ENCODE measurements at places on chromosomes 3 and 15.
A peak's percentile ranks its signal among the peaks of the same experiment; 100 is the strongest.

DNA sequence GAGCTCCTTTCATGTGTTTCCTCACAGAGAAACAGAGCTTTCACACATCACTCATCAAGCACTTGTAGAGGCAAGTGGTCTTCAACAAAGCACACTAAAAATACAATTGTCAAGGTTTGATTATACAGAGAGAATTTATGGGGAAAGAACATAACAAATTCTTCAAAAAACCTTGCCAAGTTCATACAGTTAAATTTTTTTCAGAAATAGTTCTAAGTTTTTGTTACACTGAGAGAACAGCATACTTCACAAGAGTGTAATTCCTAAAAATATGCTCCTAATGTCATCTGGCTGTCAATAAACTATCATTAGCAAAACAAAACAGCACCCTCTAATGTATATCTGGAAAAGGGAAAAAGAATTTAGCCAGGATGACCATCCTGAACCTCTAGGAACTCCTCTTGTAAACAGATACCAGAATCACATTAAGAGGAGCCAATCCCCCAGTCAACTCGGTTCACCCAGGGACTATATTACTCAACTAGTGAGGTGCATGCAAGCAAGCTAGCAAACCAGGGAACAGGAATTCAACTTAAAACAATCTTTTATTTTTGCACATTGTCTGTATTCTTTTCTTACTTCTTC lies 63.3 kb downstream of the RAD18 start:
- no peak for DNase-seq

DNA sequence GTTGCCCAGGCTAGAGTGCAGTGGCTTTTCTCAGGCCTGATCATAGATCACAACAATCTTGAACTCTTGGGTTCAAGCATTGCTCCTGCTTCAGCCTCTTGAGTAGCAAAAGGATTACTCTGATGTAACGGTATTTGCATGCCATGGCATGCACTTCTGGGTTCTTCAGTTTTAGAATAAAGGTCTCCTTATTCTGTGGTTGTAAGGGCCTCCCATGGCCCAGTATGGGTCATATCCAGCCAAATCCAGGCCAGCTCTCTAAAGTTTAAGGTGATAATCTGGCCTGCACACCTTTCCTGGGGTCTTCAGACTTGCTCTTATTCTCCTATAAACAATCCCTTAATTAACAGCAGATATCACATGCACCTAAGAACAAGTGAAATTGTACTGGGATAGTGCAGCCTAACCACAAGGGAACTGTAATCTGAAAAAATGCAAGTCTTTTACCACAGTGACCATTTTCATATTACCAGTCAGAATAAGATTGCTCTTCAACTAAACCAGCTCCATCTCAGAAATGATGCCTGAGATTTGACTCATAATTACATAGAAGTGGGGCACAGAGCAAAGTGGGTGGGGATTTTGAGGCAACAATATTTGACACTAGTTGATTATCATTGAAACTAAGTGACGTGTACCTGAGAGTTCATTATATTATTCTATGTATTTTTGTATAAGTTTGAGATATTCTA lies 25.4 kb downstream of the COMMD2 start:
- no peak for DNase-seq

DNA sequence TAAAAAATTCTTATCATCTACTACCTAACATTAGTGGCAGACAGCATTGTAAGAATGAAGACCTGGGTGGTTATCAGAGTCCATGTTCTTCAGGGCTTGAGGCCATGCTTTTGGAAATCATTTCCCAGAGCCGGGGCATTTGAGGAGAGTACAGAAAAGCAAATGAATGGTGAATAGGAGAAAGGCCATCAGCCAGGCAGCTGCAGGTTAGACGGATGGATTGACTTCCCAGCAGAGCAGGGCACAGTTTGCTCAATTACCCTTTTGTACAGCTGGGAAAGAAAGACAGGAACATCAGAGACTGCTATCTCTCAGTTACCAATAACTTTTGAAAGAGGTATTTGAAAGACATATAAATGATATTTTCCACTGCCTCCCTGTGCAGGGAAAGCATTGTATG lies 135.6 kb downstream of the ALCAM start:
- DNase-seq, result no peak

- no peak for DNase-seq
These were observed 20.0 kb upstream of the SLC28A2 start for GRCh38 chr15:45231864-45232562.

GRCh38 chr15:66886241-66886675 lies 179.1 kb upstream of the SMAD3 start:
- no peak for DNase-seq

DNA sequence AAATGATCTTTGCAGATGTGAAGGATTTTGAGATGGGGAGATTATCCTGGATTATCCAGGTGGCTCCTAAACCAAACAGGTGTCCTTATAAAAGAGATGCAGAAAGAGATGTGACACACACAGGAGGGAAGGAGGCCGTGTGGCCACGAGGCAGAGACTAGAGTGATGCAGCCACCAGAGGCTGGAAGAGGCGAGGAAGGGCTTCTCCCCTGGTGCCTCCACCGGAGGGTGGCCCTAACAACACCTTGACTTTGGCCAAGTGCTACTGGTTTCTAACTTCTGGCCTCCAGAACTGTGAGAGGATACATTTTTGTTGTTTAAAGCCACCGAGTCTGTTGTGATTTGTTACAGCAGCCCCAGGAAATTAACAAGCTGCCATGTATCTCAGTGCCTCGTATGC lies 127.1 kb downstream of the ASB7 start:
- DNase-seq, result no peak

DNA sequence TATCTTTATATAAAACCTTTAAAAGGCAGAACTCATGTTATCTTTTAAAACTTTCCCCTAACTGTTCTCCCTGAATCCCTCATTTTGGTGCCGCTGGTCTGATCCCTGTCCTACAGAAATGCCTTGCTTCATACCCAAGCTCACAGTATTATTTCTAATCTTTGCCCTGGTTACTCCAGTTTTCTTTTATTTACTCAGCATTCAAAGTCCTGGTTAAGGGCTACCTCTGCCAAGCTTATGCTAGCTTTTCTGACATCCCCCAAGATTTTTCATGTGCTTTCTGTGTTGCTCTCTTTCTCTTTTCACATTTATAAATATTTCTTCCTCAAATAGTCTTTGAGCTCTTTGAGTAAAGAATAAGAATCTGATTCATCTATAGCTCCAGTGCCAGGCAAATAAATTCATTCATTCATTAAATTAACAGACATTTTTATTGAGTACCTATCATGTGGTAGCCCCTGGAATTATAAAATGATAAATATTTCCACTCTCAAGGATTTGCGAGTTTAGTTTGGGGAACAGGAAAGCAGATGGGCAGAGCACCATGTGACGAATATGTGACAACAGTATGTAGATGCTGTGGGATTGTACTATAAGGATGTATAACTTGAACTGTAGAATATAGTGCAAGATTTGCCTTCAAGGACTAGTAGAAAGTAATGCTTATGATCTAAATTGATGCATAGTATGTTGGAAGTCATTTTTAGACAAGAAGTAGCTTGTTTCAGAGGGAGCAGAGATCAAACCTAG lies 247.5 kb downstream of the LPP start:
- DNase-seq, result no peak

DNA sequence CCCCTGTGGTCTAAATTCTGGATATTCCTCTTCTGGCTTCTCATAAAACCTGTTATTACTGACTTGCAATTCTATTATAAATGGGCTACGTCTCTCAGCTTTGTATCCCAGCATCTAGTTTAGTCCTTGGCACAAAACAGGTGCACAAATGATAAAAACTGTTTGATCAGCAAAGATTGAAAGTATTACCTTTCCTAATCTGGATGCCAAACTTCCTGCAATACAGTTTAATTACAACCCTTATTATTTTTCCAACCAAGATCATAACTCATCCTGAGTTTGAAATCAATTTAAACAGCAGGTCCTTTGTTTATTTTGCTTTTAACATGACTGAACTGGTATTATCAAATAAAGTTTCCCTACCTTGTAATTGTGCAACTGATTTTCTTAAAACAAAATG lies 132.6 kb downstream of the ATP1B3 start:
- no peak for DNase-seq

GRCh38 chr3:79517766-79518413 lies 249.9 kb downstream of the ROBO1 start:
- DNase-seq, result no peak

DNA sequence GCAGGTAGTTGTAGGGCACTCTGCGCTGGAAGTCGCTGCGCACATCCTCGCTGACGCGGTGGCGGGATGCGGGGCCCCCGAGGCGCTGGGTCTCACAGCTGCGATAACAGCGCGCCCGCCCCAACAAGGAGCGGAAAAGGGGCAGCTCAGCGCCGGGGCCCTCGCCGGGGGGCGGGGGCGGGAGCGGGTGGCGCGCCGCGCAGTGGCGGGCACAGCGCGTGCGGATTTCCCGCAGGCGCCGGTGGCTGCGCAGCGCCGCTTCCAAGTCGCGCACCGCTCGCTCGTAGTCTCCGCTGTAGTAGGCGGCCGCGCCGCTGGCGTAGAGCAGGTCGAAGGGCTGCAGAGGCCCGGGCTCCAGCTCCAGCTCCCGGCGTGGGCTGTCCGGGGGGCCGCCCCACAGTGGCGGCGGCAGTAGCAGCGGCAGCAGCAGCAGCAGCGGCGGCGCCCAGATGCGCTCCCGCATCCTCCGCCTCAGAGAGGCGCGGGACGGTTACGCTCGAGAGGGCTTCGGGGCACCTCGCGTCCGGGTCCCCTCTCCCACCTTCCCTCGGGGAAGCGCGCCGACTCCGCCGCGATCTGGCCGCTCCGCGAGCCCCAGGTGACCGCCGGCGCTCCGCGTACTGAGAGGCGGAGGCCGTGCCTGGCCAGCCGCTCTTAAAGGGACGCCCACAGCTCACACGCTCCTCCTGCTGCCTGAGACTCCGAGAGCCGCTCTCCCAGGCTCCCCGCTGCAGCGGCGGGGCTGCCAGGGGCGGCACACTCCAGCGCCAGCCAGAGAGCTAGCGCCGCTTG lies at the start of gene P3H2:
TSS of gene P3H2 (minus strand) at position 629 of the 792 bp plus-strand sequence. CDS start at position 463, 166 bp downstream.
- peak; percentile 84 for DNase-seq

DNA sequence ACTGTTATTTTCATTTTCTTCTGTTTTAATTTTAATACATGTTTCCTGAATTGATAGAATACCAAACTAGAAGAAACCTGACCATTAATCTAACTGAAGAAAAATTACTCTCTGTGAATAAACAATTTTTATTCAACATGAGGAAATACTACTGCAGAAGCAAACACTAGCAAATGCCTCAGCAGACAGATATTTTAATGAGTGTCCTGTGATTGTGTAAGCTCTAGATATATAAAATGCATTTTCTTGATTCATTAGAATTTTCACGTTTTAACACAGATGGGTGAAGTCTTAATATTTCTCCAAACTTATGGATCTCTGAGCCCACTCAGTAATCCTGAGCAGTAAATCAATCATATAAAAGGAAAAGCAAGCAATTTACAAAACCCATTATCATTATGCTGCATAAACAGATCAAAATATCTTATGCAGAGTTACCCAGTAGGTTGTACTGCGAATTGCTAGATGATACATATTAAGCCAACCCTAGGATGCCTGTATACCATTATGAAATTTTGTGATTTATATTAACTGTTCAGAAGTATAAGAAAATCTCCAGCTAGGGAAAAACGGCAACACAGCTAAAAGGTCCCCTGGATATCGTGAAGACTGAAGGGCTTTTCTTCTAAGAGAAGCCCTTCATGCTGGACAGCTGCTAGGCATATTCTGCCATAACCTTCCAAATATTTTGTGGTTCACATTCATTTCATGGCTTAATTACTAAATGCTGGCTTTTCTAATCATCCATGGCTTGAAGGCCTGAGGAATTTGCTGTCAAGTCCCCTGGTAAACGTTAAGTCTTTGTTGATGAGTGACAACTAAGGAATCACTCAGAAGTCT lies 157.7 kb upstream of the TGFBR2 start:
- DNase-seq, result no peak

GRCh38 chr15:66132251-66132816 lies 121.2 kb downstream of the MEGF11 start:
- no peak for DNase-seq

- no peak for DNase-seq
These were observed 15.3 kb downstream of the ZBTB38 start for GRCh38 chr3:141383555-141384129.

- DNase-seq, result no peak
These were observed 90.5 kb upstream of the CTDSPL start for GRCh38 chr3:37770938-37771918.

DNA sequence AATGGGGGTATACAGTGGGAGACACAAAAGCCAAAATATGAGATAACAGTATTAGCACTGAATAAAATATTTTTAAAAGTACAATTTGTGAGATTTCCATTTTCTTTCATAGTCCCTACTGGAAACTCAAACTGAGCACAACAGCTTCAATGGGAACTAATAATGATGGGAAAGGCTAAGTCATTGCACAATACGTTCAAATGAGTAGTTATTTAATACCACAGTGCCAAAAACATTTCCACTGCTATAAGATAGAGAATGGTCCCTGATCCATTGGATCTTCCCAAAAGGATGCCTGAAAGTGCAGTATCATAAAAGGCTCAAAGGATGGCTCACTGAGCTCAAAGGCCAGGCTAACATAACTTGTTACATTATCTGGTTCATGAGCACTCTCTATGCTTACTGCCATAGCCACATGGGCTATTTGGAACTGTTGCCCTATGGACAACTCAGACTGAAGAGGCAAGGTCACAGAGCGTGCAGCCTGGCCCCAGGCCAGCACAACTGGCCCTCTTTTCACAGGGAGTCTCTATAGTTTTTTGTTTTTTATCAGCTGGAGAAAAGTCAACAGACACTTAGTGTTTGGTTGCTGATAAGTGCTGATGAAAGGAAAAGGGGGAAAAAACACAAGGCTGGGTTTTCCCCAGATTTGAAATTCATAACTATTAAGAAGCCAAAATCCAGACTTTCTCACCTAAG lies 54.1 kb upstream of the PPIB start:
- DNase-seq, result no peak

DNA sequence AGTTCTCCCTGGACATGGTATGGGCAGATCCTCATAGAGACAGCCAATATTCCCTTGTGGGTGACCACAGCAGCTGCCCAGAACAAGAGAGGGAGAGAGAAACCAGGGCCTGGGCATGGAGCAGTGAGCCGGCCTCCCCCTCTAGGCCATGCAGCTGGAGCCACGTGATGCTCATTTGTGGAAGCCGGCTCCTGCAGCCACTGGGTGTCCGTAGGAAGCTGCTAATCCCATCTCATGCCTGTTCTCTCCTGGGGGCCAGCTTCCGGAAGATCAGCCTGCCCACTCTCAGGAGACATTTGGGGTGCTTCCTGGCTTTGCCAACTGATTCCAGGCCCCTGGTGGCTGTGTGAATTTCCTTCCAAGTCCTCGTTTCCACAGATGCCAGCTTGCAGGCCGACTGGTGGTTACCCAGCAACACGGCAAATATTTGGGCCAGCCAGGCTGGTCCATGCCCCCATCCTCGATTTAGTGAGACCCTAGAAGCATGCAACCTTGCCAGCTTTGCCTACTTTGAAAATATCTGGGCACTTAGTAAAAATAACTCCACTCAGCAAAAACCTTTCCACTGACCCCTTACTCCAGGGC lies 55.3 kb downstream of the LINGO1 start:
- no peak for DNase-seq

All from transverse colon (tissue), 4 donors.